HFFc6 (cell line): ENCODE measurements at places on chromosomes 12 and 14. TPM values are rescaled to one million over a fixed set of nuclear protein-coding genes. Genes with fewer than 3 reads are reported as not detected.

GRCh38 chr14:94346841-94347240 is 23.7 kb upstream of the SERPINA6 start:
- peaks cover 2% of the 10 kb centered on the region; the same call in 1 of the 2 replicates for H3K27me3 ChIP-seq
- H3K4me3 ChIP-seq: no peak overlapping the region
- peaks cover 23% of the 10 kb centered on the region for H3K4me1 ChIP-seq
- H3K27ac ChIP-seq: no peak overlapping the region
- H3K36me3 ChIP-seq: no peaks in the 10 kb centered on the region

PIK3C2G gene
- not detected in 3 replicates for total RNA-seq

DNA sequence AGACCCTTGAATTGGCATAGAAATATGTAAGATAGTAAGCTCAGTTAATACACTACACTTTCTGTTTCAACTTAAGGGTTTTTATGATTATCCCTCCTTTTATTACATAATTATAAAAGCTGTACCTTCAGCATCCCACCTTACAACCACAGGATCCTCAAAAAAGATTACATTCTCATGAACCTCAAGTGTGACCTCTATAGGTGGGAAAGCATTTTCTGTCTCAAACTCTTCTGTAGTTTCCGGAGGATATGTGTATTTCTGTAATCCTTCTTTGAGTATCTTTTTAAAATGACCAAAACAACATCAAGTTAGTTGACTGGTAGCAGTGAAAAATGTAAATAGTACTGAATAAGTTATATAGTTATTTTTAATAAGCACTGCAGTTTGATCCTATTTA is 75.9 kb downstream of the DNAI7 start:
- H3K27me3 ChIP-seq: peaks cover 2% of the 10 kb centered on the region
- no peaks in the 10 kb centered on the region for H3K36me3 ChIP-seq
- DNase-seq: no peak
- no peak overlapping the region for H3K27ac ChIP-seq

- no peak overlapping the region for H3K4me3 ChIP-seq
- H3K27me3 ChIP-seq: no peaks in the 10 kb centered on the region
- peaks cover 72% of the 10 kb centered on the region for H3K4me1 ChIP-seq
- H3K36me3 ChIP-seq: peaks cover 7% of the 10 kb centered on the region; the same call in 1 of the 2 replicates
These were observed 80.6 kb downstream of the BTG1 start for GRCh38 chr12:92065018-92065499.

CPNE6 gene
- total RNA-seq: not detected in 3 replicates

GRCh38 chr12:20212658-20213555 is 155.4 kb upstream of the PDE3A start:
- H3K4me3 ChIP-seq: no peak overlapping the region
- no peak overlapping the region for H3K27ac ChIP-seq
- DNase-seq: peak; percentile 78
- no peaks in the 10 kb centered on the region for H3K36me3 ChIP-seq
- peaks cover 2% of the 10 kb centered on the region; the same call in 1 of the 2 replicates for H3K27me3 ChIP-seq

GRCh38 chr12:122088179-122088810 is 9.7 kb downstream of the MLXIP start:
- peaks cover 28% of the 10 kb centered on the region for H3K4me1 ChIP-seq
- H3K4me3 ChIP-seq: no peak overlapping the region
- peaks cover 2% of the 10 kb centered on the region; the same call in 1 of the 2 replicates for H3K27me3 ChIP-seq
- H3K27ac ChIP-seq: no peak overlapping the region

DNA sequence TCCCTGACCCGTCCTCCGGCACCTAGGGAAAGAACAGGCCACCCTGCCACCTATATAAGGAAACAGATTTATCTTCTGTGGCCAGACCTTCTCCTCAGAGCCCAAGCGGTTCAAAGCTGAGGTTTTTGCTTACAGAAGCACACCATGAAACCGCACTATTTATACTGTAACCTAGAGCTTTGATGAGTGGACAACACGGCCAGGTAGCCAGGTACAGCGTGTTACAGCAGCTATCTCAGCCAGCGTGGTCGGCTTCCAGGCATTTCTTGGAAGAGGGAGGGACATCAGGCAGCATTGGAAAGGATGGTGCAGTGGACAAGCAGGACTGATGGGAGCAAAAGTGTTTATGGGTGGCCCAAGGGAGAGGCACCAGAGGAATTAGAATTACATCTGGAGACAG is 34.4 kb downstream of the TTC7B start:
- no peak overlapping the region for H3K27ac ChIP-seq
- H3K27me3 ChIP-seq: no peaks in the 10 kb centered on the region; the same call in 1 of the 2 replicates
- no peak overlapping the region for H3K4me3 ChIP-seq
- H3K4me1 ChIP-seq: peaks cover 10% of the 10 kb centered on the region
- peaks cover 5% of the 10 kb centered on the region; the same call in 1 of the 2 replicates for H3K36me3 ChIP-seq
- DNase-seq: no peak

DNA sequence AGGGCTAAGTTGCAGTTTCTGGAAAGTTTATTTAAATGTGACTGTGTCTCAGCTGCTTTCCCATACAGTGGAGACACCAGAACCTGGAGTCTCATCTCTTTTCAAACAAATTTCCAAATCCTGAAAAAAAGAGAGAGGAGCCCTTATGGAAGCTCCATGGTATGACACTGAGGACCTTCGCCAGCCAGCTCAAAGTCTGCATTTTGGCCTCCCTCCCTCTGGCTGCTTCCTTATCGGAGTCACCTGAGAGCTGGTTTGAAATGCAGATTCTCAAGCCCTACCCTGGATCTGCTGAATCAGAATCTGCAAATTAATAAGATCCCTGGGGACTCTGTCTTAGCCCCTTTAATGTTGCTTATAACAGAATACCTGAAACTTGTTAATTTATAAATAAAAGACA is 21.7 kb upstream of the JDP2 start:
- H3K27ac ChIP-seq: no peak overlapping the region
- DNase-seq: no peak
- H3K4me1 ChIP-seq: peaks cover 16% of the 10 kb centered on the region
- peaks cover 8% of the 10 kb centered on the region for H3K27me3 ChIP-seq
- H3K36me3 ChIP-seq: no peaks in the 10 kb centered on the region

SPRYD3 gene
- 54.1 to 61.5 TPM (median 55.7 TPM) in 3 replicates for total RNA-seq
